Activated CD4-positive, alpha-beta T cell treated with anti-CD3 and anti-CD28 coated beads, Interleukin-10, Interleukin-2, amounts not matched to agents 100 ng/mL and 50 ng/mL, durations not matched to agents 16 hours and 8 hours (primary cell): ENCODE measurements at places on chromosomes 7 and 10.
A peak's percentile ranks its signal among the peaks of the same experiment; 100 is the strongest.

GRCh38 chr10:62735464-62736167 lies 68.9 kb upstream of the ADO start:
- peak; percentile 55 for DNase-seq

- DNase-seq = no peak
Observed at GRCh38 chr10:70228491-70228890, 4.7 kb downstream of the PPA1 start.

DNA sequence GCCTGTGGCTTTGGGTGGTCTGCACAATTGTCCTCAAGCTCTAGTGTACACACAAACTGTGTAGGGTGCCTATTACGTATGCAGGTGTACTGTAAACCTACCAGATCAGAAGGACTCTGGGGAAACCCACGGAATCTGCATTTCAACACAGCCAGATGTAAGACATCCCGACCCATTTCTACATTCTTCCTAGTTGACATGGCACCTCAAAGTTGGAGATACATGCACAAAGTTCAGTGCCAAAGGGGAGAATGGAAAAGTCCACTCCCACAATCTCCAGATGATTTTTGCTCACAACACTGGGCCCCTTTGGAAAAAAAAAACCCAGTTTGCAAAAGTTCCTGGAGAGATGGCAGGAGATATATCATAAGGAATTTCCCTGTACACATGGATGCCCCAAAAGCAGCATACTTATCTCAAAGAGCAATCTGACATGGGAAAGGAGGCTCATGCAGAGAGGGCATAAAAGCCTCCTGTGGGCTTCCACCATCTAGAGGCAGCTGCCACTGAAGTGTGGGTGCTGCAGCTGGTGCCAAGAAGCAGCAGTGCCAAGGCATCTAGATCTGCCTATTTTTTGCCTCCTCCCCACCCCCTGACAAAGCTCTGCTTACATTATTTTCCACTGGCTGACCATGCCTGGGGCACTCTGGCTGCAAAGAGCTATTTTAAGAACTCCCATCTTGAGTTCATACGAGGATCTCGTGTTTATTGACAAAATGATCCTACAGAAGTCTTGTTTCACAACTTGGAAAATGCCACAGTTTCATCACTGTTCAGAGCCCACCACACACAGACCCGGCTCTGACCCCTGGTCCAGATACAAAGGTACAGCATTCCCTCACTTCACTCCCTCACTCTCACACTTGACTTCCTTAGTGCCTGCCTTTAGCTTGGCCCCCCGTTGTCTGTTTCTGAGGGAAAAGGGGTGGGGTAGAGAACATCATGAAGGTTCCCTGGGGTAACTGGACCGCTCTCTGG lies 12.9 kb downstream of the TECTB start:
- DNase-seq = no peak

- peak; percentile 55 for DNase-seq
Observed at GRCh38 chr10:101693651-101693977, 1.4 kb downstream of the FBXW4 start.

DNA sequence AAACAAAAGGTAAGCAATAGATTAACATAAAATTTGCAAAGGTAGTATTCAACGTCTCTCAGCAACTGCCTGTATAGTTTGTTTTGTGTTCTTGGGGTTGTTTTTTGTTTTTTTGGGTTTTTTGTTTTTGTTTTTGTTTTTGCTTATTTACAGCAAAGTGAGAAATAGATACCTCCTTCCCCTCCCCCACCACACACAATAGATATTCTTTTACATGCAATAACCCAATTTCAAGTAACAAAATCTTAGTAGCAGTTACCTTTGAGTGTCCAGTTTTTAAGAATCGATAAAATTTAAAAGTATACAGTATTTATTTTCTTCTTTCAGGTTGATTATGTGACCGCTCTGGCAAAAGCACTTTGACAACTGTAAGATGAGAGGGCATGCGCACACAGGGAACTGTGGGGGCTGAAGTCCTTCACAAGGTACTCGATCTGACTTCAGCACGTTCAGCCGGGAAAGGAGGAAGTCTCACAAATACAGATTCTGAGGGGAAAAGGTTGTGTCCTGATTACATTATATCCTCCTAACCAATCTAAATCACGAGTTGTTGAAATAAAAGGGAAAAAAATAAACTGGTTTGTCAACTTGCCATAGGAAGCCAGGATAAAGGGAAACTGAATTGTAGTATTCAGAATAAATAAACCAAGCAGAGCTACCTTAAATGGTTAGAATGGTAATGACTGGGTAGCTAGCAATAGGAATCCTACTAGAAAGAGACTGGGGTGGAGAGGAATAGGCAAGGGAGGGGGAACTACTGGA lies 47.8 kb downstream of the CPEB3 start:
- peak; percentile 38 for DNase-seq

- DNase-seq = no peak
Observed at GRCh38 chr10:121084016-121084674, 233.0 kb downstream of the WDR11 start.

GRCh38 chr7:115299397-115300037 lies 377.6 kb downstream of the MDFIC start:
- no peak for DNase-seq

DNA sequence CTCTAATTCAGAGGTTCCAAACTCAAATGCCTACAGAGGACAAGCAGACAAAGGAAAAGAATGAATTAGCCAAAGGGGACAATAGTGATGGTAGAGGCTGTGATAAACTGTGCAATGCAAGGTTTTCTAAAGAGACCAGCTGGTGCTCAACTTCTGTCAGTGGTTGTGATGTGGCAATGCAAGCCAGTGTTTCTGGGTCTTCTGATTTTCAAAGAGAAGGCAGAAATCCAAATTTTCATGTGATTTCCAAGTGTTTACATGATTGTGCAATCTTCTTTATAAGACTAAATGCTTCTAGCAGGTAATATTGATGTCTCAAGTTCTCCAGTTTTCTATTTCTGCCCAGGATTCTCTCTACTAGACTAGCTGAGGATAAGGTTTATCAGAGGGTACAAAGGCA lies 135.9 kb downstream of the PCDH15 start:
- no peak for DNase-seq

DNA sequence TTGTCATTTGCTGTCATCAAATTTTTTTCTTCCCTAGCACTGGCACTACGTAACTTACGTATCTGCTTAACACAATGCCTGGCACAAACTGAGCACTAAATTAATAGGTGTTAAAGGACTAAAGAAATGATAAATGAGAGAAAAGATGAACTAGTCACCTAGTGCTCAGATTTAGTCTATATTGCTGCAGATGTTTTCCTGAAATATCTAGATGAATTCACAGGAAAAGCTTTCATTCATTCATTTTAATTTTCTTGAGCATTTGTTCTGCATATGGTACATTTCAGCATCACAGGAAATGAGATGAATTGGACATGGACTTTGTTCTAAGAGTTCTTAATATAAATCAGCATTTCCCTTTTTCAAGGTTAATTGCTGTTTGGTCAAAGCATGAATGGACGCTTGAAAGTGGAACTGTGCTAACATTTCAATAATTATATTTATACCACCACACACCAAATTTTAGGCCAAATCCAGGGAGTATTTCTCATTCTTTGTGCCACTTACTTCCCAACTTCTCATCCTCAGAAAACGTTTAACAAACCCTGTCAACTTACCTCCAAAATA lies 163.2 kb upstream of the MDFIC start:
- DNase-seq = no peak

DNA sequence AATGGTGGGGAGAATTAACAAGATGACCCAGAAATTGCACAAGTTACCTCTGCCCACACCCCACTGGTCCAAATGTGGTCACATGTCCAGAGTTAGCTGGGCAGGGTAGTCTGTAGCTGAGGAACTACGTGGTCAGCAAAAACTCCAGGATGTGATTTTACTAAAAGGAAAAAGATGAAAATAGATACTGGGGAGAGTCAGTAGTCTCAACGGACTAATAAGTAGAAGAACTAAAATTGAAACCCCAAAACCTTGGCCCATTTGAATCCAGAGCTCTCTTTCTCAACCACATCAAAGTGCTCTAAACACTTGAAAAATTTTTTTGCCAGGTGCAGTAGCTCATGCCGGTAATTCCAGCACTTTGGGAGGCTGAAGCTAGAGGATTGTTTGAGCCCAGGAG lies 146.3 kb downstream of the SKIDA1 start:
- peak; percentile 6 for DNase-seq

DNA sequence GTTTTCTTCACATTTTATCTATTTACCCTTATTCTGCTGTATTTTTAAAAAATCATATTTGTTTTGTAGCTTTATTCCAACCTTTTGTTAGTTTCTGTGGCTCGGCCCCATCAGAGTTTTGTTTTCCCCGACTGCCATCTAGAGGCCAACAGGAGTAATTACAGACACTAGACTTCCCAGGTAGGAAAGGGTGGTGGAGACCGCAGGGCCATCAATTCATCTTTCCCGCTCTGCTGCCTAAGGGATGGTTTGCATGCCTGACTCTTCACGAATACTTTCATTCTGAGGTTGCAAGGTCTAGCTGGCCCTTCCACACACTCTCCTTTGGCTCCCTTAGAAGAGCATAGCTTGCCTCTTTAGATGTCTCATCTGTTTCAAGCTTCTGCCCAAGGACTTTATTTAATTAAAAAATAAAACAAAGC lies 38.3 kb downstream of the LYZL2 start:
- peak; percentile 64 for DNase-seq

DNA sequence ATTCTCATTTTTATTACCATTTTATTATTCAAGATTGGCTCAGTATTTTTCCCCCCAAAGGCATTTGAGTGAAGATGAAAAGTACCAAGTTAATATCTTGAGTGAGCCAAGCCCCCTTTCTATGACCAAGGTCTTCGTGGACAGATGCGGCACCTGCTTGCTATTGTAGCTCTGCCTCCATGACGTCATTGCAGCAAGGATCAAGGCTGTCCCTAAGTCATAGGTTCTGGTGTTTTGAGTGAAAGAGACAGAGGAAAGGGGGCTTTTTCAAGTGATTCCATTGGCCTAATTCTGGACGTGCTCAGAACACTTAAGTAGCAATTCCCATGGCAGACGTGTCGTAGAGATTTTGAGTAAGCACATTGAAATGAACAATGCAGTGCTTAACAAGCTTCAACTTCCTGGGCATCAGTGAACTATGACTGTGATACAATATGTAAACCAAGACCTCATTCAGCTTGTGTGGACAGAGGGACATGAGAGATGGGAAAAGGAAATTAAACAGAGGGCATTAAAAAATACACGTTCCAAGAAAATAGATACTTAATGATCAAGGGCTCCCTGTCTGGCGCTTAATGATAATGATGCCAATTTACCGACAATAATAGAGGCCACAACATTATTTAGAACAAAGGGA lies 248.7 kb upstream of the NPVF start:
- no peak for DNase-seq

GRCh38 chr7:50620433-50620832 lies 55.2 kb upstream of the DDC start:
- DNase-seq = no peak

GRCh38 chr10:60185421-60185820 lies 204.3 kb downstream of the ANK3 start:
- DNase-seq = no peak

- no peak for DNase-seq
Observed at GRCh38 chr10:17256051-17256450, 28.0 kb downstream of the VIM start.

GRCh38 chr7:133784486-133785001 lies 342.6 kb upstream of the LRGUK start:
- DNase-seq = no peak

DNA sequence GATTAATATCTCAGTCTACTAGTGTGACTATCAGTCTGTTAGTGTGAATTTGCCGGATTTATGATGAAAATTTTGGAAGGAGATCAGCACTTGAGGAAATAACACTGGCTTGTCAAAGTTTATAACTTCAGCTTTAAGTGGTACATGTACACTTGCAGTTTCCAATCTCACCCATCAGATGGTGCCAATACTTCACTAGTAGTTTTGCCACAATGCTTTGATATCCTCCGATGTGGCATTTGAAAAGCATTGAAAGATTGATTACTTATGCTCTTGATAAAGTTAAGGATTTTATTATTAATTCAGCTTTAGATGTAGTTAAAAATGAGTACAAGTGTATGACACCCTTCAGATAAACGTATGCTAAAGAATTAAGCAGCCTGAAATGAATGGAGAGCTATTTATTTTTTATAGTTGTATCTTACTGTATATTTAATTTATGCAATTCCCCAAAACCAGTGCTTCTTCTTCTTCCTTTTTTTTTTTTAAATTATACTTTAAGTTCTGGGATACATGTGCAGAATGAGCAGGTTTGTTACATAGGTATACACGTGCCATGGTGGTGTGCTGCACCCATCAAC lies 98.2 kb downstream of the ANLN start:
- peak; percentile 78 for DNase-seq

- DNase-seq = no peak
Observed at GRCh38 chr7:32164341-32164996, 94.3 kb upstream of the PDE1C start.
